Activated CD8-positive, alpha-beta memory T cell treated with anti-CD3 and anti-CD28 coated beads for 1 hour (primary cell): ENCODE measurements at places on chromosomes 16 and 17.

DNA sequence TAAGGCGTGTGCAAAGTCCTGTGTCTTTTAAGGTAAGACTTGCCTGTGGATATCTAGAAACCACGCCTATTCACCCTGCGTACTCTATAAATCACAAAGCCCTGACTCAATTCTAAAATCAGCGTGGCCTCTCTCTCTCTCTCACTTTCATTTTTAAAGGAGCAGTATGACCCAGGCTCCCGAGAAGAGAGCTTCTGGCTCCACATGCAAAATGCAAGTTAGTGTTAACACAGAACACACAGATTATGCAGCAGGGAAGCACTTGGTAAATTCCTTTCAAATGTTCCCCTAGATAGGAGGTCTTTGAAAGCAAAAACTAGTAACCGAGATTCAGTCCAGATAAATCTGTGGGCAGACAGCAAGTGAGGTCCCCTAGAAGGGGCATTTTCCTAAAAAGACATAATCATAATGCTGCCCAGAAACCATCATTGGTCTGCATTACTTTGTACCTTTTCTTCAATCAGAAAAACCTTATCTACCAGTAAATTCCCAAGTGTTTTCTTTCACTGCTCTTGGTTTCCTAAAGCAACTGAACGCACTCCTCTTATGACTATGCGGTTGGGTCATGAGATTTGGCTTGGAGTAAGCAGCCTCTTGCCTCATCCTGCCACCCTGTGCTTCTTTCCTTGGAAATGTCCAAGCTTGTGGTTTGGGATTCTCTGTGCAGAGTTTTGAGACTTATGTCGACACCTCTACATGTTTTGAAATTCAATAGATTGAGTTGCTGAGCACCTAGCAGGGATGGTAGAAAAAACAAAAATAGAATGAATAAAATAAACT lies 31.7 kb upstream of the KCNJ2 start:
- DNase-seq = no peak

GRCh38 chr16:87186446-87186845 lies 130.7 kb downstream of the C16orf95 start:
- no peak for DNase-seq

GRCh38 chr16:81542609-81543570 lies 98.3 kb downstream of the CMIP start:
- DNase-seq = no peak

DNA sequence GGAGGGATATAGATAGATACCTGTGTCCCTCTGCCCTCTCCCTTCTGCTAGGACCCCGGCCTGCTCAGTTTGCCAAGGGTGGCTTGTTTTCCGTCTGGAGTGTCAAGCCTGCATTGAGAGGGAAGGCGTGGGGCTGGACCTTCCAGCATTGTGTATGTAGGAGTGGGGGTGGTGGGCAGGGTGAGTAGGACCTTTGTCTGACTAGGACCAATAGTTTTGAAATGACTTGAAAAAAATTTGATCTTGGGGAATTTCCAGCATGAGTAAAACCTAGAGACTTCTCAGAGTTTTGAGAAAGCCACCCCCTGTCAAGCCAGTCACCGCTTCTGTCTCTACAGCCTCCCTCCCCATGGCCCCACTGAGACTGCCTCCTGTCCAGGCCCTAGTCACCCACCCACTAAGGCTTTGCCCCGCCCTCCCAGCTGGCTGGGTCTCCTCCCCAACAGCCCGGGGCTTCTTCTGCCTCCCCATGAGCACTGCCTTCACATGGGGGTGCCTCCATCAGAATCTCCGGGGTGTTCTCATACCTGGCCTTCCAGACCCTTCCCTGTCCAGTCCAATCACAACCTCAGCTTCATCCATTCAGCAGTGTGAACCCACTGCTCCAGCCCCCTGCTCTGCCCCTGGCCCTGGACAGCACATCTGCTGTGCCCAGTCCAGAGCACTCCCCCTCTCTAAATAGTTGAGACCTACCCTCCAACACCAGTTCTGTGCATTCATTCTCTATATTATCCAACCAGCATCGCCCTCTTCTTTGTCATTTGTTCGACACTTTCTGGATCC lies 207.0 kb downstream of the MSI2 start:
- DNase-seq = no peak

DNA sequence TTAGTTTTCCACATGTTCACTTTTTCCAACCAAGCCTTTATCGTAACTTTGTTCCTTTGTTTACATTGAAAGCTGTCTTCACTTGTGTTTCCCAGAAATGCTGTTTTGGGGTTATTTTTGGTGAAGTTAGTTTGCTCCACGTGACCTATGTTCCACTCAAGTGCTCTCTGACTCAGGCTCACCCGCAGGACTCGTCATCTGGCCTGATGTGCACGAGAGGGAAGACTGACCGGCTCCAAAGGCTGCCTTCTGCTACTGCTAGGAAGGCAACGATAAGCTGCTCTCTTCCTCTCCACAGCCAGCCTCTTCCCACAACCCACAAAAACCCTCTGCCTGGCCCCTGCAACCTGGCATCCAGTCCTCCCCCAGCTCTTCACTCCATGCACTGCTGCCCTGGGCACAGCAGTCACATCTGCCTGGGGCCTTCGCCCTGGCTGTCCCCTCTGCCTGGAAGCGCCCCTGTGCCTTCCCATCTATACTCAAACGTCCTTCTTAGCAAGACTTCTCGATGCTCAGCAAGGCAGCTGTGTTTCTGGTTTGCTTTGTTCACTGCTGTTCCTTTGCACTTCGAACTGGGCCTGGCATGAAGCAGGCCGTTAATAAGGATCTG lies 28.0 kb downstream of the ZCCHC14 start:
- no peak for DNase-seq

DNA sequence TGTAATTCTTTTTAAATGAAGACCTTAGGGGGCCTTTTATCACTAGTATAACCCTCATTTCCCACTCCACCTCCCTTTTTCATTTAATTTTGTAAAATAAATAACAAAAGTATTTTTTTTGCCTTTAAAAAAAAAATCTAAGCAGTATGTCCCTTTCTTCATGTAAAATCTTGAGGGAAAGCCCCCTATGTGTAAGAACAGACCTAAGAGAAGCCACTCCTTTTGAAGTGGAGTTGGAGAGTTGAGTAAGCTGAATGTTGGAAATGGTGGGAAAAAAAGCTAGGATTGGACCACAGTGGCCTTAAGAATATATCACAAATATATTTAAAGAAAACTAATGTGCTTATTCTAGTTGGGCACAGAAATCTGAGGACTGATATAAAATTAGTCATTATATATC lies 44.5 kb upstream of the INTS2 start:
- DNase-seq = no peak
